Stimulated activated CD8-positive, alpha-beta memory T cell treated with anti-CD3 and anti-CD28 coated beads, Interleukin-4, amount 100 ng/mL, for 1 hour (primary cell): ENCODE measurements at places on chromosomes 5 and 9.

- no peak for DNase-seq
These were observed 5.0 kb downstream of the NCBP1 start for GRCh38 chr9:97638666-97639065.

DNA sequence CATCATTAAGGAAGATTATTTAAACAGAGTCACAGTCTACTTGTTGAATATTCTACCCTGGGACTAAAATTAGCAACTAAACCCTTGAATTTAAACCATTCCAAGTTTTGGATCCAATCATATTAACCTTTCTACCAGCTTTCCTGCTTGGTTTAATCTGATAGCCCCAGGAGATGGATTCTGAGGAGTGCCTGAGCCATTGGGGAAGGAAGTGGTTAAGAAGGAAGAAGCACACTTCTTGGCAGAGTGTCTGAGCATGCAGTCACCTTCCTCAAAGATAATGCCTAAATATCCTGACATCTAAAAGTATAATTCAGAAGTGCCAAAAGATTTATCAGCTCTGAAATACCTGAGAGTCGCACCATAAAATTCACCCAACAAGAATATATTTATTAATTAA is 74.1 kb upstream of the SNCAIP start:
- DNase-seq = no peak

- no peak for DNase-seq
These were observed 52.7 kb upstream of the ERCC6L2 start for GRCh38 chr9:95822583-95823431.

- DNase-seq = no peak
These were observed 42.7 kb downstream of the C5orf22 start for GRCh38 chr5:31574772-31575171.

GRCh38 chr5:50699737-50700136 is 33.3 kb downstream of the PARP8 start:
- DNase-seq = no peak
